Stimulated activated CD4-positive, alpha-beta T cell treated with anti-CD3 and anti-CD28 coated beads, Interleukin-15, amount 100 ng/mL, for 1 hour (primary cell): ENCODE measurements at places on chromosomes 6 and 20.

DNA sequence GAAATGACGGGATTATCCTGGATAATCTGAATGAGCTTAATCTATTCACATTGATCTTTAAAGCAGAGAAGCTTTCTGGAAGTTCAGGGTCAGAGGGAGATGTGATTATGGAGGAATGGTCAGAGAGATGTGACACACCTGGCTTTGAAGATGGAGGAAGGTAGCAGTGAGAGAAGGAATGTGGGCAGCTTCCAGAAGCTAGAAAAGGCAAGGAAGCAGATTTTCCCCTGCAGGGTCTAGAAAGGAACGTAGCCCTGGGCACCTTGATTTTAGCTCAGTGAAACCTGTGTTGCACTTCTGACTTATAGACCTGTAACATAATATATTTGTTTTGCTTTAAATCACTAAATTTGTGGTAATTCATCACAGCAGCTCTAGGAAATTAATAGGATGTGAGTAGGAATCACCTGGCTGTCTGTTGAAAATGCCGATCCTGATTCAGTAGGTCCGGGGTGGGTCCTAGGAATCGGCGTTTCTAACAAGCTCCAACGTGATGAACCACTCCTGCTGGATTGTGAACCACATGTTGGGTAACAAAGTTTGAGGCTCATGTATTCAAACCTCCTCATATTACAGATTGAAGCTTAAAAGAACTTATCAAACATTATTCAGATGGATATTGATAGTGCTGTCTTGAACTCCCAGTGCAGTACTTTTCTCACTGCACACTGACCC, 157.0 kb downstream of the GJA1 start:
- DNase-seq = no peak

DNA sequence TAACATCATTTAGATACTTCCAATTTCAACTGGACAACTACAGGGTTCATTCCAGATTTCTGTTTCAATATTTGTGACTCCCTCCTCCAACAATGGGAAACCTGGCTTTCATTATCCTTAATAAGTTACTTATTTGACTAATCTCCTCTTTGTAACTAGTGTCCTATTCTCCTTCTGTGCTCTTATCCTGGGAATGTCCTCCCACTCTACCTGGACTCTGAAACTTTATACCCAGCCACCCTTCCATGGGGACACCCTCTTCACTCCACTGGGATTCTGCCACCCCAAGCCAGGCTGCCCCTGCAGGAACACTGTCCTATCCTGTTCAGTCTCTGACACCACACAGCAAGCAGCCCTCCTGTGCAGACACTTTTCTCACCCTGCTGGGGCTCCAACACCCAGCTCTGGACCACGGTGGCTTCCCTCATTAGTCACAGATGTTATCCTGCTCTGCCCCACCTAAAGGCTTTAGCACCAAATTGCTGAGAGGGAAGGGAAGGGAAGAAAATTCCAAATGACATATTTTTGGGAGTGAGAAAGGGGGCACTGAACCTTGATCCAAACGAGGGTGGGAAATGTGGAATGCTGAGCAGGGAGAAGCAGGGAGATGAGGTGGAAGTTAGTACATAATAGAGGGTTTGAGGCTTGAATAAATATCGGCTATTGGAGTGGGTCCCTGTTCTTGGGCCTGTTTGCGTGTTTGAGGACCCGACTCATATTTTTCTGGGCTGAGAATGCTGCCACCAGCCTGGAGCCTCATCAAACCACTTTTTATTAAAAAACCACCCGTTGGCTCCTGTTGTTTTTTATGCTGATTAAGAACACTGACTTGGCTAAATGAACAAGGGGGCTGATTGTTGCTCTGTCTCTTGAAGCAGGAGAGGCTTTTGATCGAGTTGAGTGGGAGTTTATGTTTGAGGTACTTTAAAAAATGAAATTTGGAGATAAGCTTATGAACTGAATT, 54.0 kb upstream of the AKIRIN2 start:
- DNase-seq = no peak

DNA sequence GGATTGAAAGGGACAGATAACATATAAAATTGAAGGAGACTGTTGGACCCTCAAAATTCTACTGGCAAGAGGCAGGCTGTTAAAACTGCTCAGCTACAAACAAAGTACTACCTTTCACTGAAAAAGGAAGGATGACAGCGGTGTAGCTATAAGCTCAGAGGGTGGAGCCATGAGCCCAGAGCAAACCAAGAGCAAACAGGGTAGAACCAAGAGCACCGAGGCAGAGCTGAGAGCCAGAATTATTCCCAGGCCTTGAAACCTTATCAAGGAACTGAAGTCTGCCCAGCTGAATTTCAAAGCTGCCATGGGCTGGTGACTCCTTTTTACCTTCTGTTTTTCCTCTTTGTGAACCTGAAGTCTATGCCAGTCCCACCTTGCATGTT, 74.7 kb upstream of the SLC4A11 start:
- no peak for DNase-seq

DNA sequence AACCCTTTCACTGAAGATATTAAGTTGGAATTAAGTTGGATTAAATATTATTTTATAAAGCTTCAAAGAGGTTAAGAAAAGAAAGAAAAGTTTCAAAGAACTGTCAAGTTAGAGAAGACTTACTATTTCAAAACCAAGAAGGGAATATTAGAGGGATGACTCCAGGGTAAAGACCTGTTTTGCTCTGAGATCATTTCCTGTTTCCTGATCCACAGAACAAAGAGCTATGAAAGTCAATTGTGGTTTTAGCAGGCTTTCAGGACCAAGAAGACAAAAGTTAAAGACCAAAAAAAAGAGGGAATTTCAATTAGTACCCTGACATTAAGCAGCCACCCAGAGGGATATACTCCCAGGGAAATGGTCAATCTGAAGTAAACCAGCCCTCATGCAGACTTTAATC, 19.4 kb downstream of the ESF1 start:
- no peak for DNase-seq

- DNase-seq = no peak
These were observed 40.0 kb downstream of the MYLIP start for GRCh38 chr6:16168858-16169257.

DNA sequence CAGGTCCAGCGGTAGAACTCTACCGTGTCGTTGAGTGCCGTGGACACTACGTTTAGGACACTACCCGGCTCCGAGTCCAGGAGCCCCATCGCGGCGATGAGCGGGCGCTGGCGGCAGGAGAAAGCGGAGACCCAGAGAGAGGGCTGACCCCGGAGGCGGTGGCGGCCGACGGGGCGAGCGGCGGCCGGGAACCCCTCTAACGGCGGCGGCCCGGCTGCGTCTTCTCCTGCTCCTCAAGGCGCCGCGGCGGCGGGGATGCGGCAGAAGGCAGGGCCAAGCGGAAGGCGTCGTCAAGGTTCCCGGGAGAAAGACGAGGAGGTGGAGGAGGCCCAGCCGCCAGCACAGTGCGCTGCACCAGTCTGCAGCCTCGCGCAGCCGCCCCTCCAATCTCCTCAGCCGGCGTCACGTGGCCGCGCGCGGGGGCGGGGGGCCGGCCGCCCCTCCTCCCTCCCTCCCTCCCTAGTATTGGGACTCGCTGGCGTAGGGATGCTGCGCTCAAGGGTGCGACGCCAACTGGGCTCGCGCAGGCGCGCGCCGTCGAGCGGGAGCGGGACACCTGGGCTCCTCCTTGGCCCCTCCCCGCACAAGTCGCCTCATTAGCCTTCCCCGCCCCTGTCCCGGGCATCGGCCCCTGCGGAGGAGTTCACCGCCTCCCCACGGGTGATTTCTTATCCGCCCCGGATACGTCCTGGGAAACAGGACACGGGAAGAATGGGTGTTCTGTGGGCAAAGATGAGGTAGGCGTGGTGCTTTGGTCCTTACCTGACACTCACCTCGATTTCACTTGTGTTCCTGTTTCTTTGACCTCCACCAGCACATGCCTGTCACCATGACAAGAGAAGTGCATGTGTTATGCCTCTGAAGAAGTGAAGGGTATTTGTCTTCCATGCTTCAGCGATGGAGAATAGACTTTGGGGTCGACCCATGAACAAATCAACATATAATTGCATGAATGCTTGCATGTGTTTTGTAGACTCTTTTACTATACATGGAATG, at the start of gene ELOVL4:
ELOVL4 (minus strand) TSS at position 363 of the 996 bp plus-strand sequence; CDS start at position 89, 274 bp downstream.
- DNase-seq = peak; percentile 22

DNA sequence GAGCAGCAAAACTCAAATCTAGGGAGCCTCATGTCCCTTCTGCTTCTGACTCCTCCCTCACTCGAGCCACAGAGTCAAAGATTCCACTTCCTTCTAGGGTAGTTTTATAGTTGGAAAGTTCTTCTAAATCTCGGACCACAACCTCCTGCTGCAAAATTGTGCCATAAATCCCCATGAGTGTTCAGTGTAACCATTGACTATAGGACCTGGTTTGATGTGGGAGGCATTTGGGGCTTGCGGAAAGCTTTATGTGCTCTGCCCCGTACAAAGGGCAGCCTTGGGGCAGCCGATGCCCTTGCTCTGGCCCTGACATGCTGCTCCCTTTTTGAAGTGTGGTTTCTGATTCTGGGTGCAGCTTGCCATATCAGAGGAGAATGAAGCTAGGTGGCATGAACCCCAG, 43.6 kb upstream of the IER3 start:
- no peak for DNase-seq

DNA sequence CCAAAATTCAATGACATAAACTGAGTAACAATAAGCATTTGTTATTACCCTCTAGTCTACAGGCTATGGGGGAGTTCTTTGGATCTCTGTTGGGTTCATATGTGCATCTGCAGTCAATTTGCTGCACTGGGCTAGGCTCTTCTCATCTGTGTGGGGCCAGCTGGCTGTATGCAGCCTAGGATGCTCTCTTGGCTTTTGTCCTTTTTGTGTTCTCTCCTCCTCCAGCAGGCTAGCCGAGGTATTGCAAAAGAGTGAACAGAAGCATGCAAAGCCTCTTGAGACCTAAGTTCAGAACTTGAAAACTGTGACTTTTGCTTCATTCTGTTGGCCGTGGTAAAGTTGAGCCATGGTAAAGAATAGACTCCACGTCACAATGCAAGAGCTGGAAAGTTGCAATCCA, 62.8 kb upstream of the FOXO3 start:
- DNase-seq = no peak
